ENCODE measurements at places on chromosomes 6 and 20.
A peak's percentile ranks its signal among the peaks of the same experiment; 100 is the strongest.

GRCh38 chr20:2086177-2086979 lies 15.2 kb upstream of the STK35 start:
- DNase-seq = no peak
- H3K27me3 ChIP-seq = peaks cover 39% of the 10 kb centered on the region
- H3K4me1 ChIP-seq = peaks cover 9% of the 10 kb centered on the region

DNA sequence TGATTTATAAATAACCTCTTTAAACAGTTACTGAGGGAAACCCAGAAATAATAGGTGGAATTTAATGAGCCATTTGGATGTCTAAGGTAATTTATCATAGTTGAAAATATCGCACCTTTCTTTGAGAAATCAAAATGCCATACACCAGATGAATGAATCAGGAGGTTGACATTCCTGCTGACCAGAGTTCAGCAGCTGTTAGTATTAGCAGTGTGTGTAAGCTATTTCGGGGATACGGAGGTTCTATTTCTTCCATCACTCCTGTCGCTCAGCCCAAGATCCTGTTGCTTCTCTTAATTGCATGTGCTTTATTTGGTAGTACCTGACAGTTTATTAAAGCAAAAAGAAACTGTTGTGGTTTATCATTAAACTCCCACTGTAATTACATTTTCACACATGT lies 67.1 kb downstream of the HDGFL1 start:
- no peaks in the 10 kb centered on the region for H3K36me3 ChIP-seq
- DNase-seq = no peak
- no peak overlapping the region for H3K27ac ChIP-seq
- H3K4me3 ChIP-seq = no peak overlapping the region

DNA sequence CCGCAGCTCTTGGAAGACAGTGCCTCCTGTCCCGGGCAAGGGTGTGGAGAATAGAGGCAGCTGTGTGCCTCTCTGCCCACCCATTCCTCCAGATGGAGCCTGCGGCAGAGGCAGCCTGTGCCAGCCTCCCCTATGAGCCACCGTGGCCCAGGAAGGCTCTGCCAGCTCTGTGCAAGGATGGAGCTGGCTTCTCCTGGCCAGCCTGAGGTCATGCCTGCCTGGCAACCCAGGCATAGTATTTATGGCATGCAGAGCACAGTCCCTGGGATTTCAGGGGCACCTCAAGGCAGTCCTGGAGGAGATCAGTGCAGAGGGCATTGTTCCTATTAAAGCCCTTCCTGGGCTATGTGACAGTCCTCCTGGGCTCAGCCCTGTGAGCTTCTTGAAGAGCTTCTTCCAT lies 1.5 kb downstream of the EPB41L1 start:
- peak overlapping the region; percentile 44 for H3K27ac ChIP-seq
- peaks cover 28% of the 10 kb centered on the region for H3K4me1 ChIP-seq
- peak overlapping the region; percentile 90 for H3K4me3 ChIP-seq
- H3K27me3 ChIP-seq = peaks cover 10% of the 10 kb centered on the region
- H3K36me3 ChIP-seq = no peaks in the 10 kb centered on the region
- DNase-seq = no peak

GRCh38 chr20:31566658-31567379 lies 38.3 kb upstream of the ID1 start:
- no peak for DNase-seq
- peaks cover 23% of the 10 kb centered on the region for H3K4me1 ChIP-seq
- H3K36me3 ChIP-seq = peaks cover 8% of the 10 kb centered on the region

- no peaks in the 10 kb centered on the region for H3K27me3 ChIP-seq
- no peak overlapping the region for H3K27ac ChIP-seq
- H3K36me3 ChIP-seq = no peaks in the 10 kb centered on the region
- no peaks in the 10 kb centered on the region for H3K4me1 ChIP-seq
- no peak overlapping the region for H3K4me3 ChIP-seq
- DNase-seq = no peak
Measured at GRCh38 chr6:149078211-149078782, 239.2 kb upstream of the TAB2 start.

DNA sequence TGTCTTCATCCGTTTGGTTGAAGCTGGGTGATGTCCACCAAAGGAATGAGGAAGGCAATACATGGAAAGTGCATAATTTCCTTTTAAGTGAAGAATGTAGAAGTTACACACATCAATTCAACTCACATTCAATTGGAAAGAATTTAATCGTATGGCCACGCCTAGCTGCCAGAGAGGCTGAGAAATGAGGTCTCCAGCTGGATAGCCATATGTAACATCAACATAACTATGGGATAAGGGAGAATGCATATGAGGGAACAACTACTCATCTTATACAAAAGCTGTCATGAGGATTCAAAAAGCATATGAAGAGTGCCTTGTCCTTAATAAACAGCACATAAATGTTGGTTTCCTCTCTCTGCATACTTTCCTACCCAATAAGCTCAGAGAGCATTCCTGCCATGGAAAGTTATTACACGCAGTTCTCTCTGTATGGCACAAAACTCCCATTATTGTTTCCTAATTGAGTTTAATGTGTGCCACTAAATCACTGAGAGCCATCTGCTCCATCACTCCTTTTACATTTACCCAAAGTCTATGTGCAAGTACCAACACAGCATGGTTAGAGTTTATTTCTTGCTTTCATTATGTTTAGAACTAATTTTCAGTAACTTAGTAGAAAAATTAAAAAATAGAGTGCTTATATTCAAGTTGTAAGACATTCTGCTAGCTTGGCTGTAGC lies 21.4 kb upstream of the TFAP2D start:
- peaks cover 88% of the 10 kb centered on the region for H3K27me3 ChIP-seq
- DNase-seq = no peak
- H3K36me3 ChIP-seq = no peaks in the 10 kb centered on the region

DNA sequence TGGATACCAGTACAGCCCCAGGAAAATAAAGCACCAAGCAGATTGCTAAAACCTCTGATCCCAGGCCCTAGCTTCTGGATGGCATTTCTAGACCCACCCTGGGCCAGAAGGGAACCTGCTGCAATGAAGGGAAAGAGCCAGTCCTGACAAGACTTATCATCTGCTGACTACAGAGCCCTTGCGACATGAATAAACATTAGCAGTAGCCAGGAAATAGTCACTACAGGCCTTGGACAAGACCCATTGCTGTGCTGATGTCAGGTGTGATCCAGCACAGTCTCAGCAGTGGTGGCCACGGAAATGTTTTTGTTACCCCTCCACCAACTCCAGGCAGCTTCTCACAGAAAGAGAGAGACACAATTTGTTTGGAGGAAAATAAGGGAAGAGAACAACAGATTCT lies 399.3 kb downstream of the HAO1 start:
- H3K27me3 ChIP-seq = peaks cover 5% of the 10 kb centered on the region
- H3K36me3 ChIP-seq = no peaks in the 10 kb centered on the region
- DNase-seq = no peak
- H3K4me1 ChIP-seq = no peaks in the 10 kb centered on the region
- no peak overlapping the region for H3K4me3 ChIP-seq
- no peak overlapping the region for H3K27ac ChIP-seq

DNA sequence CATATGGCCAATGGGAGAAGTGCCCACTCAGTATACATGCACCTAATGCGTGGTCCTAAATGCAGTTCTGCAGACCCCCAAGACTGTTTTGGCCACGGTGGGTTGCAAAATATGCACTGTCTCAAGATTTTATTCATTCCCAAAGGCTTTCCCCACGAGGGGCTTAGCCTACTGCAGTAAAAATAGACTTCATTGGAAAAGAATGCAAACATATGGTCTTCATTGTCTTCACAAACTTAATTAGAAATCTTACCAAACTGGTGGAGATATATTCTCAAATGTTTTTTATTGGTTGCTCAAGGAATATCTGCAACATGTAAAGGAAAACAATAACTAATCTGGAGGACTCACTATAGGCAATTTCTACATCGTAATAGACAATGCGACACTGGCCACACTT lies 31.6 kb upstream of the PRL start:
- no peak for DNase-seq
- no peak overlapping the region for H3K27ac ChIP-seq
- peaks cover 31% of the 10 kb centered on the region for H3K4me1 ChIP-seq
- H3K27me3 ChIP-seq = no peaks in the 10 kb centered on the region

DNA sequence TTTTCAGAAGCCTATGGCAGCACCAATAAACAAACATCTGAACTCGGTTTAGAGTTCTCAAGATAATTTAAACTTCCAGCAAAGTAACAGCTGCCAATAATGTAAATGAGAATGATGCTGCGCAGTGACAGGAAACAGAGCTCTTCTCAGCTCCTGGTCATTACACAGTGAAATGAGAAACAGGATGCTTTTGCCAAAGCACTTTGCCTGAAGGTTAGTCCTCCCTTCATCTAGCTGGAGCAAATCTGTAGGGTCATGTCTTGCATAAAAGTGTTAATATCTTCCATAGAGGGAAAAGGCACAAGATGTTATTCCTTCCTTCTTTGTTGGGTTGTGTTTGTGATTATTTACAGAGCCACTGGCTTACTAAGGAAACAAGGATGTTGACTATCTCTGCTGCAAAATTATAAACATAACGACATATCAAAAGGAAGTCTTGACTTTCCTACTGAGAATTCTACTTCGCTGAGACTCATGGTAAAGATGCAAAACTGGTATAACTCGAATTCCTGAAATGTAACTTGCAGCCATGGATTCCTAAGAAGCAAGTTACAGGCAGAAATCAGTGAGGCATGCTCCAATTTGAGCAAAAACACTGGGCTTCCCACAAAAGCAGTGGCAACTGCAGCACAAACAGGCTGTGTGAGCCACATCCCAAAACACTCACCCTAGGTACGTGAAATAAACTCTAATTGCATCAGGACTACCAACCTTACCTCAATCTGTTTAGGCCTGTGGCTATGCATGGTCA lies 102.5 kb upstream of the BEND6 start:
- H3K27me3 ChIP-seq = no peaks in the 10 kb centered on the region
- H3K4me3 ChIP-seq = peak overlapping the region; percentile 99
- no peak for DNase-seq
- peak overlapping the region; percentile 97 for H3K27ac ChIP-seq
- peaks cover 41% of the 10 kb centered on the region for H3K4me1 ChIP-seq
- peaks cover 5% of the 10 kb centered on the region for H3K36me3 ChIP-seq

- no peak overlapping the region for H3K4me3 ChIP-seq
- no peak overlapping the region for H3K27ac ChIP-seq
- H3K27me3 ChIP-seq = no peaks in the 10 kb centered on the region
- DNase-seq = no peak
Measured at GRCh38 chr6:165082636-165083035, 226.8 kb downstream of the C6orf118 start.

DNA sequence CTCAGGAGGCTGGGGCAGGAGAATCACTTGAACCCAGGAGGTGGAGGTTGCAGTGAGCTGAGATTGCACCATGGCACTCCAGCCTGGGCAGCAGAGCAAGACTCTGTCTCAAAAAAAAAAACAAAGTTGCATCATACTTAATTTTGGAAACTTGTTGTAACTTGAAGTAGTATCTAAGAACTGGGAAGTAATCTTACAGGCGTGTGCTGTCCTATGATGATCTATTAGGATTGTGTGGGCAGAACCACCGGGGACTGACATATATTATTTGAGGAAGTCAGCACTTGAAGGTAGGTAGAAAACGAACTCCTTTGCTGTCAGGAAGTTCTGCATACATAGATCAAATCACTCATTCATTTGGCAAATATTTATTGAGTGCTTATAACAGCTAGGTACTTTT lies 188.5 kb downstream of the ZNF217 start:
- H3K27ac ChIP-seq = no peak overlapping the region
- peaks cover 24% of the 10 kb centered on the region for H3K4me1 ChIP-seq
- H3K27me3 ChIP-seq = no peaks in the 10 kb centered on the region
- H3K4me3 ChIP-seq = no peak overlapping the region

DNA sequence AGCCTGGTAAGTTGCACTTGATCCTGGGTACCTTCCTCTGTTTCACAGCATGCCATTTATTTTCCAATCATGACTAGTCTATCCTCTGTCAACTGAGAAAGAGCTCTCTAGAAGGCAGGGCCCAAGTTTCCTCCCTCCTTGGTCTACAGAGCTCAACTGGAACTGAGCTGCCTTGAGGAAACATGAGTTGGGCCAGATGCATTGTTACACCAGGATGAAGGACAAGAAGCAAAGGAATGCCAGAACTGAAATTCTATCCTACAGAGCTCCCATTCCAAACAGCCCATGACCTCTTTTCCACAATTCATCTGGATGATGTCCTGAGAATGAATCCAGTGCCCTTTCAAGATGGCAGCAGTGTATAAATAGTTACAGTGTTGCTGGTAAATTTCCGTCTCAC lies 66.7 kb upstream of the E2F3 start:
- H3K36me3 ChIP-seq = no peaks in the 10 kb centered on the region
- no peak for DNase-seq
- no peaks in the 10 kb centered on the region for H3K4me1 ChIP-seq
- H3K4me3 ChIP-seq = no peak overlapping the region
- H3K27me3 ChIP-seq = peaks cover 1% of the 10 kb centered on the region

- H3K27me3 ChIP-seq = no peaks in the 10 kb centered on the region
- H3K4me1 ChIP-seq = peaks cover 22% of the 10 kb centered on the region
- H3K27ac ChIP-seq = no peak overlapping the region
- no peaks in the 10 kb centered on the region for H3K36me3 ChIP-seq
- no peak overlapping the region for H3K4me3 ChIP-seq
Measured at GRCh38 chr6:156345700-156346099, 431.5 kb upstream of the ARID1B start.

GRCh38 chr6:136599329-136600011 lies 49.2 kb upstream of the MAP7 start:
- H3K27me3 ChIP-seq = no peaks in the 10 kb centered on the region
- no peaks in the 10 kb centered on the region for H3K4me1 ChIP-seq
- DNase-seq = no peak
- no peaks in the 10 kb centered on the region for H3K36me3 ChIP-seq
- no peak overlapping the region for H3K4me3 ChIP-seq

- peak overlapping the region; percentile 86 for H3K27ac ChIP-seq
- peaks cover 53% of the 10 kb centered on the region for H3K4me1 ChIP-seq
- H3K27me3 ChIP-seq = peaks cover 25% of the 10 kb centered on the region
Measured at GRCh38 chr20:49276961-49277785, 684 bp downstream of the ZNFX1 start.

DNA sequence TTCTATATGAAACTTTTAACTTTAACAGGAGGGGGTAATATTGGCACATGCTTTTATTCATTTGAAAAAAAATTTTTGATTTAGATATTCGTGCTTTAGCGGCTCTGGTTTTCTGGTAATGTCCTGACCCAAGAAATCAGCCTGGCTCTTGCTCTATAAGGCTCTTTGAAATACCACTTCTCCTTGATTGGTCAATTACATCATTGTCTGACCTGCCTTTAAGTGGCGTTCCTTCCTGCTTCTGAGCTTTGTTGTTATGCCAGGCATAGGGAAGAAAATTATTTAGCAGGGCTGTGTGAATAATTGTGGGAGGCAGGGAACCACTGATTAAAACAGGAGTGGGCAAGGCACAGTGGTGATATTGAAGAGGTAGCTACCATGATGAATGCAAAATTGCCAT lies 3.9 kb downstream of the RNF144B start:
- peaks cover 19% of the 10 kb centered on the region for H3K4me1 ChIP-seq
- H3K27ac ChIP-seq = no peak overlapping the region
- no peak overlapping the region for H3K4me3 ChIP-seq
- H3K27me3 ChIP-seq = peaks cover 42% of the 10 kb centered on the region

- H3K27me3 ChIP-seq = no peaks in the 10 kb centered on the region
- H3K36me3 ChIP-seq = no peaks in the 10 kb centered on the region
- no peaks in the 10 kb centered on the region for H3K4me1 ChIP-seq
- H3K27ac ChIP-seq = no peak overlapping the region
- no peak for DNase-seq
- no peak overlapping the region for H3K4me3 ChIP-seq
Measured at GRCh38 chr20:23114448-23115082, 28.4 kb upstream of the CD93 start.

All from neural crest cell (in vitro differentiated cells).